ENCODE measurements at places on chromosomes 1 and 21.

DNA sequence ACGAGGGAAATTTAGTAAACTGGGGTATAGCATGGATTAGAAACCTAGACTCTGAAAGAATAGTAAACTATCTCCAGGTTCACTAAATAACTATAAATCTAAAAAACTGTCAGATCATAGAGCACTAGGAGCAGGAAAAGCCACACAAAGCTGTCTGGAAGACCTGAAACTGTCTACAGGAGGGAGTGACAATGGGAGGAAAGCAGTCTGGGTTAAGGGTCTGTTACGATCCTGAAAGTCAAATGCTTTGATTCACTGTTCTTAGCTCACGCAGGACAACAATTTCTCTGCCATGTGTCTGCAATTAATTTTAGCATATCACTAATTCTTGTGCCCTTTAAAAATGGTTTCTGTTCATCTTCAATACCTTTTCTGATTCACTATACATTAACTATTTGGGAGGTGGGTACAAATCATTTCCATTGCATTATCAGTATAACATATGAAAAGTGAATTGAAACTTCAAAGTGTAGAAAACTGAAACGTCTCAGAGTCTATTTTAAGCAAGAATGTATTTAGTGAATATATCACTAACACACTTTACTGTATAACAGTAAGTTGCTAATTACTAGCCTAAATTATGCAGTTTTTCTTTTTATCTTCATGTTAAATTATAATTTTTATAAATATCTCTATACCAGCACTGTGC lies 18.4 kb downstream of the CEP170 start:
- no peak for DNase-seq

GRCh38 chr1:12170263-12170671 lies 3.5 kb downstream of the TNFRSF1B start:
- no peak for DNase-seq

GRCh38 chr1:18883636-18884418 lies 18.5 kb downstream of the ALDH4A1 start:
- DNase-seq: peak; percentile 84

- DNase-seq: no peak
Observed at GRCh38 chr1:234659538-234659937, 49.6 kb upstream of the IRF2BP2 start.
